Ureter (tissue), 1 donor: ENCODE measurements at places on chromosomes 6 and 20. TPM values are rescaled to one million over a fixed set of nuclear protein-coding genes. Genes with fewer than 3 reads are reported as not detected.

DNA sequence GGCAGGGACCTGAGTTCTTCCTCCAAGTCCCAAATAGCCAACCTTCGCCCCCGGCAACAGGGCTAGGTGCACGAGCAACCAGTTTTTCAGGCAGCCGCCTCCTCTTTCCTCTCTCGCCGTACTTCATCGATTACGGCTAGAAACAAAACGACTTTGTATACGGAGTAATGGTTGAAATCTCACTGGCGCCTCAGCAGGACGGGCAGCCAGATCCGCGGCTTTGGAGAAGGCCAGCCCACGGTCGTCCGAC lies 333 bp upstream of the SMIM13 start:
- no peak for DNase-seq

DNA sequence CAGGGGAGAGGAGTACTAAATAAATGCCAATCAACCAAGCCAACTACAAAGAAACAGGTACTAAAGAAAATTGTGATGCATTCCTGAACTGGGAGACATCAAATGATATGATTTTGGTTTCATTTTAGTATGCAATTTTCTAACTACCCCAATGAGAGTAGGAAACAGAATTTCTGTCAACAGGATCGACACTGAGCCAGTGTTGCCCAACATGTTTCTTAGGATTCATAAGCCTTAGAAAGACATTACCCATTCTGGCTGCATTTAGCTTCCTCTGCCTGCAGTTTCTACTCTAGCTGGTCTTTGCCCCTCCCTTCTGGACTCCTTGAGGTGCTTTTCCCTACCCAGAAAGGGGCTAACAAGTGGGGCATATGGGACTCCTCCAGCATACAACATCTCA lies 49.8 kb downstream of the KCTD20 start:
- no peak for DNase-seq

DNA sequence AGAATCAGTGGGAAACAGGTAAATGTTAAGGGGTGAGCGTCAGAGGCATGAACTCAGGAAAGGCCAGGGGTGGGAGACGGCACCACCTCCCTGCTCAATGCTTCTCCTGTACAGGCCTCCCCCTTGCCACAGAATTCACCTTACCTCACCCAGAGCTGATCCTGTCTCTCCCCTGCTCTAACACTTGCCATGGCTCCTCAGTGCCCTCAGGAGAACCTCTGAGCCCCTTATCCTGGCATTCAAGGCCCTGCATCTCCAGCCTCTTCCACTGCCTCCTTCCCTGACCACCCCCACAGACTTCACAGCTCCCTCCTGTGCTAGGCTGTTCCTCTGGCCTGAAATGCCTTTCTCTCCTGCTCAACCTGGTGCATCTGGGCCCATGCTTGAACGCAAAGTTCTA lies 33.9 kb downstream of the BPIFB1 start:
- no peak for DNase-seq

DNA sequence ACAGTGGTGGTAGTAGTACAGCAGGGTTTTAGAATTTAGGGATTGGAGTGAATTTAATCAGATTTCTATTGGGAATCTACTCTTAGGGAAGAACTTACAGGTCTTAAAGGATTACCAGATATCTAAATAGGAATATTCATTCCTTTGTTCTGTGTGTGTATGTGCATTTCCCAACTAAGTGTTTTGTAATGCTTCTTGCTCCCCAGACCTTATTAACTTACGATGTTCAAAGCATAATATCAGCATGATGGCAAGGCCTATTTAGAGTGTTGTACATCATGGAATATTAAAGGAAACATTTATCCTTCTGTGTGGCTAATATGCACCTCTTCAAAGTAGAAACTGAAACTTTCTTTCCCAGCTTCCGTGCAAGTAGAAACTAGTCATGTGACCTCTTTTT lies 133.9 kb downstream of the EPM2A start:
- DNase-seq = no peak

Gene PLEKHG1
- 78.9 TPM for total RNA-seq

Gene SLC25A27
- total RNA-seq = 25.1 TPM

Gene KCNK5
- total RNA-seq = 9.8 TPM
